Activated CD4-positive, alpha-beta T cell treated with anti-CD3 and anti-CD28 coated beads, Interleukin-2, amount 10 ng/mL, durations not matched to agents 7 days and 5 days (primary cell): ENCODE measurements at places on chromosomes 7 and 10.

DNA sequence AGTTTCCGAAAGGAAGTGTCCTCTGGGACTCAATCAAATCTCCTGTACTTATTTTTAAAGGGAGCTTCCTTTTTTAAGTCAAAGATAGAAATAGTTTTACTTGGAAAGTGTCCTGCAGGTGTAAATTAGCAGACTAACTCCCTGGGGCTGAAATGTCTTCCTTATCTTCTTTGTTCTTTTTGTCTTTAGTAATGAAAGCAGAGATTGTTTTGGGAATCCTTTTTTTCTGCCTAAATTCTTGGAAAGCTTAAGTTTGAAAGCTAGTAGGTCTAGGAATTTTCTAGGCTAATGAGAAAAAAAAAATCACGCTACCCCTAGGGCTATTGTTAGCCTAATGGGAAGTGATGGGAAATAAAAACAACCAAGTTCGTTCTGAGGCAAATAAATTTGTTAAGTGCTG lies 139.1 kb upstream of the CSTF2T start:
- no peak for DNase-seq

GRCh38 chr7:22791204-22792158 lies 31.2 kb downstream of the TOMM7 start:
- no peak for DNase-seq

GRCh38 chr10:110540031-110540430 lies 27.5 kb upstream of the SMC3 start:
- DNase-seq, result no peak

- no peak for DNase-seq
Measured at GRCh38 chr10:121628859-121629258, 30.6 kb upstream of the FGFR2 start.

- no peak for DNase-seq
Measured at GRCh38 chr7:154436560-154436959, 384.4 kb downstream of the DPP6 start.

GRCh38 chr7:142716596-142716995 lies 32.7 kb upstream of the PRSS1 start:
- no peak for DNase-seq

DNA sequence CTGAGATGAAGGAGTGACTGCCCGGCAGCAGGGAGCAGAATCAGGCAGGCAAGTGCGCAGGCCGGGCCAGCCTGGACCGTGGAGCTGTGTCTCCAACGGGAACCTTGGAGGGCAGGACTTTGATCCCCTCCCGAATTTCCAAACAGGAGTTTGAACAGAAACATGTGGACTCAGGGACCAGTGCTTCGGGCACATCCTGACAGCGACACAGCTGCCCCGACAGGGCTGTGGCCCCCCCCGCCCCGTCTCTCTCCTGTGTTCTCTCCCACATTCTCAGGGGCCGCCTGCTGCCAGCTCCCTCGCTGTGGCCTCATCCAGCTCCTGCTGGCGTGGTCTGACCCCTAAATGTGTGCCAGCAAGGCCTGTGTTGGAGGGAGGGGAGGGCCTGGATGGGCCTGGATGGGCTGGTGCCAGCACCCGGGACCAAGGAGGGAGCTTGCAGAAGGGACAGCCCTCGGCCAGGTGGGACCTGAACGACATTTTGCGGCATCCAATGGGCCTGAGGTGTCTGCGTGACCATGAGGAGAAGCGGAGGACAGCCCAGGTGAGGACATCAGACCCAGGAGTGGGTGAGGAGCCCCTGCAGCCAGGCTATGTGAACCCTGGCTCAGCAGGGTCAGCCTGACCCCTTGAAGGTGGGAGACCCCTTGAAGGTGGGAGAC lies 222.9 kb downstream of the DNAJB6 start:
- no peak for DNase-seq

GRCh38 chr10:109774121-109774440 lies 149.2 kb downstream of the XPNPEP1 start:
- no peak for DNase-seq

- DNase-seq, result no peak
Measured at GRCh38 chr10:77864151-77864851, 62.3 kb downstream of the DLG5 start.

DNA sequence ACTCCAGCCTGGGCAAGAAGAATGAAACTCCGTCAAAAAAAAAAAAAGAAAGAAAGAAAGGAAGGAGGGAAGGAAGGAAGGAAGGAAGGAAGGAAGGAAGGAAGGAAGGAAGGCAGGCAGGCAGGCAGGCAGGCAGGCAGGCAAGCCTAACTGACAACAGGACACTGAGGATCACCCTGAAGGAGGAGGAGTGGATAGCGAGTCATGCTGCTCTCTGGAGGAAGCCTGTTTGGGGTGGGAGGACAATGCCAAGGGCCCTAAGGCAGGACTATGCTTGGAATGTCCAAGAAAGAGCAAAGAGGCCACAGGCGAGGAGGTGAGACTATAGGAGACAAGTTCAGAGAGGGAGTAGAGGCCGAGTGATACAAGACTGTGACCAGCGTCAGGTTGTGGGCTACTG lies 107.0 kb upstream of the PARD3 start:
- no peak for DNase-seq

- DNase-seq, result no peak
Measured at GRCh38 chr10:75070961-75071428, 40.5 kb upstream of the SAMD8 start.

DNA sequence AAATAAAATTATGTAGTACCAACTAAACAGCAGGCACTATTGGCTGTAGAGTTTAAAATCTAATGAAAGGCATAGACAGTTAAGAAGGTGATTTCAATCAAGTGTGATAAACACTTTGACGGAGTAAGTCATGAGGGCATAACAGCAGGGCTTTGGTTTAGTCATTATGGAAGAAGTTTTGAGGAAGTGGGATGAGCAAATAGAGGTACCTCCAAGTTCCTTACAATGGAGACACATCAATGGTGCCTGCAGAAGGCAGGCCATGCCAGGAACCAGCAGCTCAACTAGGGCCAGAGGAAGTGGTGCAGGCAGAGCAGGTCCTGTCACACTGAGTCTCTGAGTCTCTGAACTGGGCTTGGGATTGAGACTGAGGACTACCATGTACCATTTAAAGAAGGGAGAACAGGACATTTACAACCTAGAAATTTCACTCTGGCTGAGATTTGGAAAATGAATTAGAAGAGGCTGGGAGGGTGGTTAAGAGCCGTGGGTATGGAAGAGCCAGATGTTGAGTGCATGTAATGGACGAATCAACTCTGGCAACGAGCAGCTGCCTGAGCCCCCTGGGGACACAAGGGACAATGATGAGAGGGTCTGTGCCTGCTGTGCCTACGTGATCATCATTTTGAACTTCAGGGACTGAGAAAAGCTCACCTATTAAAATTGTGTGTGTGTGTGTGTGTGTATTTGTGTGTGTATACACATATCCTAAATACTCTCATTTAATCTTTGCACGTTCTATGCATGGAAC lies 208.7 kb upstream of the POM121L12 start:
- DNase-seq, result no peak
